ENCODE measurements at places on chromosomes 2 and 18. TPM values are rescaled to one million over a fixed set of nuclear protein-coding genes. Genes with fewer than 3 reads are reported as not detected.

SGPP2 gene
- 0.81 TPM for total RNA-seq

NEURL3 gene
- total RNA-seq, result 0.77 TPM

HES6 gene
- total RNA-seq, result 14.2 TPM

PXDN gene
- 11.5 TPM for total RNA-seq

ADD2 gene
- 25.0 TPM for total RNA-seq

RNF125 gene
- 0.26 TPM for total RNA-seq

TSHZ1 gene
- 5.7 TPM for total RNA-seq

TMEM17 gene
- 4.3 TPM for total RNA-seq

CHN1 gene
- total RNA-seq, result 16.0 TPM

SEH1L gene
- total RNA-seq, result 24.1 TPM
